ENCODE measurements at places on chromosomes 3 and 15. TPM values are rescaled to one million over a fixed set of nuclear protein-coding genes. Genes with fewer than 3 reads are reported as not detected.
A peak's percentile ranks its signal among the peaks of the same experiment; 100 is the strongest.

Gene GPX1
- total RNA-seq, result 174 TPM

Gene CRELD1
- 7.6 TPM for total RNA-seq

Gene SNTN
- not detected for total RNA-seq

DNA sequence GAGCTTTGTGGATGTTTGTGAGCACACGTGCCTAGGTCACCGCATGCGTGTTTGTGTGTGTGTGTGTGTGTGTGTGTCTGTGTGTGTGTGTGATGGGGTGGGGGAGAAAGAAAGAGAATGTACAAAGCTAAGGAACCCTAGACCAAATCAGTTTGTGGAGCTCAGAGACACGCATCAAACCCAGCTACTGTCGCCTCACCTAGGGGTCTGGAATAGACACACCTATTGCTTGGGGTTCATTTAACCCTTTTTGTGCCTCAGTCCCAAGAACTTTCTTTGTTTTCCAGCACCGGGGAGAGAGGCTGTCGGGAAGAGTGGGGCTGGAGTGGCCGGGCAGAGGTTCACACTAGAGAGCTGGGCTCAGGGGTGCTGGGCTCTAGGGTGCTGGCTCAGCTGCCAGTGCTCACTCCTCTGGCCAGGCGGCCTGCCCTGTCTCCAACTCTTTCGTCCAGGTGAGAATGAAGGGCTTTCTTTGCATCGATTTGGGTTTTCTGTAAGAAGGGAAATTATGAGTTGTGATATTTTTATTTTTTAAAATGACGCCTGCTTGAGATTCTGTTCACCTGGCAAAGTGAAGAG is 221.6 kb downstream of the MEIS2 start:
- H3K4me3 ChIP-seq, result peak overlapping the region; percentile 44
- no peaks in the 10 kb centered on the region for H3K36me3 ChIP-seq
- H3K27me3 ChIP-seq, result peaks cover 80% of the 10 kb centered on the region
- H3K4me1 ChIP-seq, result peaks cover 14% of the 10 kb centered on the region

DNA sequence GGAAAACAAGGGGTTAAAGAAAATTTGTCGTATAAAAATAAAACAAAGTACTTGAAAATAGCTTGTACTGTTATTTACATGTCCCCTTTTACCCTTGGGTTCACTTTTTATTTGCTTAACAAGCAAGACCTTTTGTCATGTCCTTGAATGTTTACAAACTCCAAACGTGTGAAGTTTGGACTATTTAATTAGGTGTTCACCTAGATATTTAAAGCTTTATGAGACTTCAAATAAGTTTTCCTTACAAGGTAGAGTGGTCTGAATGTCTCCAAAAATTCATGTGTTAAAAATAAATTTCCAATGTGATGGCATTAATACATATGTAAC is 242.0 kb upstream of the TTC14 start:
- no peaks in the 10 kb centered on the region for H3K36me3 ChIP-seq
- no peak overlapping the region for H3K27ac ChIP-seq
- DNase-seq, result no peak
- no peaks in the 10 kb centered on the region for H3K27me3 ChIP-seq
- H3K4me3 ChIP-seq, result no peak overlapping the region
